ENCODE measurements at places on chromosomes 12 and 14.

GRCh38 chr12:62841846-62842245 lies 93.1 kb downstream of the PPM1H start:
- no peaks in the 10 kb centered on the region for H3K27me3 ChIP-seq
- H3K36me3 ChIP-seq: no peaks in the 10 kb centered on the region
- no peak for DNase-seq
- H3K4me3 ChIP-seq: no peak overlapping the region
- H3K27ac ChIP-seq: peak overlapping the region; percentile 5

- H3K4me3 ChIP-seq: no peak overlapping the region
- H3K27me3 ChIP-seq: no peaks in the 10 kb centered on the region
- peak; percentile 45 for DNase-seq
- H3K36me3 ChIP-seq: no peaks in the 10 kb centered on the region
Observed at GRCh38 chr12:104219908-104220404, 4.4 kb downstream of the TXNRD1 start.

GRCh38 chr12:113803759-113804140 lies 162.4 kb downstream of the RBM19 start:
- H3K27ac ChIP-seq: no peak overlapping the region
- H3K4me3 ChIP-seq: no peak overlapping the region
- H3K4me1 ChIP-seq: no peaks in the 10 kb centered on the region
- H3K27me3 ChIP-seq: no peaks in the 10 kb centered on the region
- no peak for DNase-seq

- peaks cover 68% of the 10 kb centered on the region for H3K36me3 ChIP-seq
Observed at GRCh38 chr12:2689393-2689792, 105.4 kb upstream of the FKBP4 start.

Data from tibial artery (tissue), 4 donors.